ENCODE measurements at places on chromosomes 3 and 15. TPM values are rescaled to one million over a fixed set of nuclear protein-coding genes. Genes with fewer than 3 reads are reported as not detected.

GRCh38 chr15:53693729-53694475 lies 65.6 kb downstream of the WDR72 start:
- H3K4me3 ChIP-seq, result no peak overlapping the region
- no peaks in the 10 kb centered on the region for H3K27me3 ChIP-seq
- DNase-seq, result no peak
- no peak overlapping the region for H3K27ac ChIP-seq
- no peaks in the 10 kb centered on the region for H3K4me1 ChIP-seq

- H3K4me3 ChIP-seq, result peak within 1 kb of the TSS; percentile 93
- H3K36me3 ChIP-seq, result peaks cover 18% of the 10 kb centered on the region
- H3K4me1 ChIP-seq, result peaks cover 46% of the 10 kb centered on the region
- H3K27ac ChIP-seq, result peak within 1 kb of the TSS; percentile 88
Measured at GRCh38 chr3:170037463-170038433, at the start of gene GPR160. Gene GPR160 (plus strand): TSS chr3:170037995. CDS start chr3:170083973, 45,978 bp downstream.

Gene REC114
- total RNA-seq, result not detected

DNA sequence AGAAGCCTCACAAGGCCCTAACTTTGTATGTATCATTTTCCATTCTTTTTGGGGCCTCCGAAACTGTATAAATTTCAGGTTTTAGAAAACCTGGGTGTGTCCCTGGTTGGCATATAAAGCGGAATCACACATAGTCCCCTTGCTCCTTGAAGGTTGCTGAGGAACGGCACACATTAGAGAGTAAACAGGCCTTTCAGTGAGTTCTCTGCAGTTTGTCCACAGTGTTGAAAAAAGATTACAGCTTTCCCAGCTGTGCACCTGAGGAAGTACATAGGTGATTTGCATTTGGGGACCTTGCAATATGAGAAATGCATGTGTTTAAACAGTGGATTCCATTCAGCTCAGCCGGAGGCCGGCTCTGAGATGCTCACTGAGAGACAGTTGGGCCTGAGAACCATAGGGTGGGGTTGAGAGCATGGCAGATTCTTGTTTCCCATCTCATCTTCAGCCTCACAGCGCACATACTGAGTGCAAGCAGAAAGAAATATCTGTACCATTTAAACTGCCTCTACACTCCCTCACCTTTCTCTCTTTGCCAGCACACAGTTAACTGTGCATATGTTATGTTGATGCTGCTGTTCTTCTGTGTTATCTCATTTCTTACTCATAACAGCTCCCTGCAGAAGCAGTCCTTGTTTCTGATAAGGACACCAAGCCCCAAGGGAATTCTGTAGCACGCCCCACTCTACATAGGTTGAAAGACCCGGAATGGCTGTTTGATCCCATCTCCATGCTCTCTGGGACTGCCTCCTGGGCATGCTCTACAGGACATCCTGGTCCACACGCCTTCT lies 60.4 kb downstream of the BOC start:
- no peak overlapping the region for H3K4me3 ChIP-seq
- peaks cover 14% of the 10 kb centered on the region for H3K4me1 ChIP-seq
- no peak for DNase-seq

DNA sequence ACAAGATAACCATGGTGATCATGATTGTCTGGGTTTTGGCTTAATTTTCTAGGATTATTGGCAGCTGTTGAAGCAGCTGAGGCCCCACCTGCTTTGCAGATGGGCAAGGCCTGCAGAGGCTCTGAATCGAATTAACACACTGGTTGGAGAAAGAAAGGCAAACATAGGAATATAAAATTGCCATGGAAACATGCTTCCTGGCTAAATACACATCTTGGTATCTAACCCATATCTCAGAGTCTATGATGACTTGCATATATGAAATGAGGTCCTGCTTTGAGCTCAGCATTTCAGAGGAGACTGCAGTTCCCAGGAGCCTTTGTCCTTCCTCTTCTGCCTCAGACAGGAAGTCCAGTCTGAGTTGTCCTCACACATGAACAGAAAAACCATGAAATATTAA lies 24.3 kb upstream of the SV2B start:
- H3K4me3 ChIP-seq, result no peak overlapping the region
- no peaks in the 10 kb centered on the region for H3K4me1 ChIP-seq

- H3K4me1 ChIP-seq, result no peaks in the 10 kb centered on the region
- no peaks in the 10 kb centered on the region for H3K27me3 ChIP-seq
- no peak for DNase-seq
- no peaks in the 10 kb centered on the region for H3K36me3 ChIP-seq
- H3K4me3 ChIP-seq, result no peak overlapping the region
Measured at GRCh38 chr3:77513542-77513941, 473.6 kb downstream of the ROBO2 start.

- no peaks in the 10 kb centered on the region for H3K4me1 ChIP-seq
- no peak overlapping the region for H3K4me3 ChIP-seq
- DNase-seq, result no peak
- H3K27me3 ChIP-seq, result no peaks in the 10 kb centered on the region
- no peaks in the 10 kb centered on the region for H3K36me3 ChIP-seq
- H3K27ac ChIP-seq, result no peak overlapping the region
Measured at GRCh38 chr3:68249265-68249664, 594.9 kb upstream of the SUCLG2 start.

Data from activated B cell treated with CpG ODN at 0.5 μM for 24 hours (primary cell).